HFFc6 (cell line): ENCODE measurements at places on chromosomes 1 and 21. TPM values are rescaled to one million over a fixed set of nuclear protein-coding genes. Genes with fewer than 3 reads are reported as not detected.

GRCh38 chr1:7614576-7615074 is 156.5 kb upstream of the VAMP3 start:
- H3K27ac ChIP-seq, result no peak overlapping the region
- no peaks in the 10 kb centered on the region for H3K4me1 ChIP-seq
- peaks cover 36% of the 10 kb centered on the region for H3K27me3 ChIP-seq
- DNase-seq, result no peak
- no peaks in the 10 kb centered on the region for H3K36me3 ChIP-seq

Gene ZSWIM5
- not detected in 3 replicates for total RNA-seq

GRCh38 chr21:26965907-26966581 is 844 bp downstream of the ADAMTS5 start:
- H3K27ac ChIP-seq, result peak overlapping the region; percentile 87; the same call in 1 of the 2 replicates
- H3K27me3 ChIP-seq, result peaks cover 6% of the 10 kb centered on the region
- no peak for DNase-seq
- peaks cover 48% of the 10 kb centered on the region for H3K4me1 ChIP-seq
- H3K36me3 ChIP-seq, result no peaks in the 10 kb centered on the region

- no peak for DNase-seq
- H3K27ac ChIP-seq, result no peak overlapping the region
- no peaks in the 10 kb centered on the region; the same call in 1 of the 2 replicates for H3K27me3 ChIP-seq
- peaks cover 11% of the 10 kb centered on the region for H3K4me1 ChIP-seq
- peaks cover 59% of the 10 kb centered on the region for H3K36me3 ChIP-seq
Observed at GRCh38 chr1:42302034-42302433, 33.0 kb downstream of the FOXJ3 start.

Gene GBP6
- not detected in 3 replicates for total RNA-seq

DNA sequence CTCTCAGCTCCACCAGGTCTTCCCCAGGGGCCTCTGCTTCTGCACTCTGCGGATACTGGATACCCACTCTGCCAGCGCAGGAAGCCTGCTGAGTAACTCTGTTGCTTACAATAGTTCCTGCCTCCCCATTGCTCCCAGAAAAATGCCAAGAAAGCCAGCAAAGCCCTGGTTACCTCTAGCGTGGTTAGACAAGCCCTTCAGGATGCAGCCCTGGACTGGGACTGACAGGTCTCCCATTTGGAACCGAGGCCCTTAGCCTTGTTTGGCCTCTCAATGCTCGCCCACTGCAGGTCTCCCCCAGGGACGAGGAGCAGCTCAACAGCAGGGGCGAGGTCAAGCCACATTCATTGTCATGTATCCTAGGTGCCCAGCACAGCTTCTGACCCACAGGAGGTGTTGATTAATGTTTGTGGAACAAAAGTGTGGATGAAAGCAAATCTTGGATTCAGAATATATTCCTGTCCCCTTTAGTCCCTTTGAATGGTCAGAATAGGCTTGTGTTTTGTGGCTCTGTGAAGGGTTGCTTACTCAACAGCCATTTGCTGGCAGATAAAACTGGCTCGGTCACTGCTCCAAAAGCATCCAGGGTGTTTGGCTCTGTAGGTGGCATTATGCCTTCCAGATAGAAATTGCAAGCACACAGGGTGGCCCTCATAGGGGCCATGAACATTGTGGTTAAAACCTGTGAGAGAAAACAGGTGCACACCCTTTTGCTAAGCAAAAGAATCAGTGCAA is 58.9 kb downstream of the C1orf198 start:
- no peak overlapping the region for H3K27ac ChIP-seq
- DNase-seq, result no peak

- H3K4me1 ChIP-seq, result peaks cover 28% of the 10 kb centered on the region
- no peak overlapping the region for H3K4me3 ChIP-seq
- peaks cover 2% of the 10 kb centered on the region; the same call in 1 of the 2 replicates for H3K27me3 ChIP-seq
- no peak overlapping the region for H3K27ac ChIP-seq
- H3K36me3 ChIP-seq, result peaks cover 4% of the 10 kb centered on the region; the same call in 1 of the 2 replicates
Observed at GRCh38 chr1:89697383-89697782, 64.5 kb downstream of the LRRC8C start.

- DNase-seq, result no peak
- H3K4me1 ChIP-seq, result no peaks in the 10 kb centered on the region
- peaks cover 4% of the 10 kb centered on the region for H3K27me3 ChIP-seq
- H3K4me3 ChIP-seq, result no peak overlapping the region
Observed at GRCh38 chr1:29810121-29811120, 574.1 kb downstream of the PTPRU start.

DNA sequence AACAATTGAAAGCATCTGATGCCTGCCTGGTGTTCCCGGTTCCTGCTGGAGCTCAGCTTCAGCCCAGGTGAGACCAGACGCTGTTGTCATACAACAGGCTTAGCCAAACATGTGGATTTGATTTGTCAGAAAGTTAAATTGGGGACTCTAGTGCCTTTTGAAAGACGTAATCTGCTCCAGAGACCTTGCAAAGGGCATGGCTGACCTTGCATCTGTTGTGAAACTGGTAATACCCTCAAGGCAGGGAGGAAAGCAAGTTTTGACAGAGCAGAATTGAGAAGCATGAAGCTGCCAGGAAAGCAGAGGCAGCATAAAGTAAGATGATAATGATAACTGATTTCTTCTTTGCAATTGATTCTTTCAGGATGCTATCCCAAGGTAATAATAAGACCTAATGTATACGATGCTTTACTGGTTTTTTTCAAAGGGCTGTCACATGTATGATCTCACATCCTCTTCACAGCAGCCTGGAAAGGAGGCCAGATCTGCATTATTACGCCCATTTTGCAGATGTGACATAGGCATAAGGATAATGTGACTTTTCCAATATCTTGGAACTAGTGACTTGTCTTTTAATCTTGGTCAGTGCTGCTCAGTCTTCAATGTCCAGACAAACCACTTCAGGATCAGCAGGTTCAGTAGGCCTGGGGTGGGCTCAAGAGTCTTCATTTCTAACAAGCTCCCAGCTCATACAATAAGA is 24.7 kb upstream of the CNN3 start:
- H3K4me3 ChIP-seq, result no peak overlapping the region
- DNase-seq, result no peak
- H3K27me3 ChIP-seq, result peaks cover 2% of the 10 kb centered on the region; the same call in 1 of the 2 replicates
- peaks cover 56% of the 10 kb centered on the region for H3K4me1 ChIP-seq
